ENCODE measurements at places on chromosomes 12 and 14. TPM values are rescaled to one million over a fixed set of nuclear protein-coding genes. Genes with fewer than 3 reads are reported as not detected.

Gene INSM2
- not detected for total RNA-seq

Gene LUM
- total RNA-seq, result not detected

DNA sequence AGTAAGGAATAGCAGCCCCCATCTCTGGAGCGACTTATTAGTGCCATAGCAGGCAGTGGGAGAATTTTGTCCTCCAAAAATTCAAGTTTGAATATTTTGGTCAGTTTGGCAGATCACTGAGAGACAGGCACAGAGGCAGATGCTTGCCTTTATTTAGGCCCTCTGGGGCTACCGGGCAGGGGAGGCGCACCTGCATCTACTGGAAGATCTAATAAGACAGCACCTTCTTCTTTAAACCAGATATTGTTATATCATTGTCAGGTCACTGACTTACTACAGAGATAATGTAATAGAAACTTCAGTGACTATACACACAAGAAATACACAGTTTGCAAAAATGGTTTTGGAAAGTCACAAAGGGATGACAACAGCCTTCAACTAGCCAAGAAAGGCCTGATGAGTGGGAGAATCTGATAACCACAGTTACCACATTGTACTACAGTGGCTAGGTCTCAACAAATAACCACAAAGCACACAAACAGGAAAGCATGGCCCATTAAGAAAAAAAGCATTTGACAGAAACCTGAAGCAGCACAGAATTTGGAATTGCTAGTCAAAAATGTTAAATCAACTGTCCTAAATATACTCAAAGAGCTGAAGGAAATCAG lies 56.8 kb downstream of the CDK17 start:
- DNase-seq, result no peak

DNA sequence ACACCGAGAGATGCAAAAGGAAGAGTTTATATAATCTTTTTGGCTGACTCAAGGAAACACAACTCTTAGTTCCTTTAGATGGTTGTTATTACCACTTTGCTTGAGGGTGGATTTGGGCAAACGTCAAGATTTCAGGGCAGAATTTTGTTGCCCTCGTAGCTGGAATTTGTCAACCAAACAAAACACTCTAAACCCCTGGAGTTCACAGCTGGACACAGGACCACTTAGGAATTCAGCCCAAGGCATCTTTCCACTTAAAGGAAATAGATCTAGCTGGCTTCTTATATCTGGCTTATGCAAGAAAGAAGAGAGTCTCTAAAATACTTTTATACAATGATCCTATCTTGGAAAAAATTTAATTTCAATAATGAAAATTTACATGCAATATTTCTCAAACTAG lies 237.8 kb upstream of the LRIG3 start:
- DNase-seq, result no peak

GRCh38 chr12:15984097-15984800 lies 73.1 kb downstream of the DERA start:
- no peak for DNase-seq

DNA sequence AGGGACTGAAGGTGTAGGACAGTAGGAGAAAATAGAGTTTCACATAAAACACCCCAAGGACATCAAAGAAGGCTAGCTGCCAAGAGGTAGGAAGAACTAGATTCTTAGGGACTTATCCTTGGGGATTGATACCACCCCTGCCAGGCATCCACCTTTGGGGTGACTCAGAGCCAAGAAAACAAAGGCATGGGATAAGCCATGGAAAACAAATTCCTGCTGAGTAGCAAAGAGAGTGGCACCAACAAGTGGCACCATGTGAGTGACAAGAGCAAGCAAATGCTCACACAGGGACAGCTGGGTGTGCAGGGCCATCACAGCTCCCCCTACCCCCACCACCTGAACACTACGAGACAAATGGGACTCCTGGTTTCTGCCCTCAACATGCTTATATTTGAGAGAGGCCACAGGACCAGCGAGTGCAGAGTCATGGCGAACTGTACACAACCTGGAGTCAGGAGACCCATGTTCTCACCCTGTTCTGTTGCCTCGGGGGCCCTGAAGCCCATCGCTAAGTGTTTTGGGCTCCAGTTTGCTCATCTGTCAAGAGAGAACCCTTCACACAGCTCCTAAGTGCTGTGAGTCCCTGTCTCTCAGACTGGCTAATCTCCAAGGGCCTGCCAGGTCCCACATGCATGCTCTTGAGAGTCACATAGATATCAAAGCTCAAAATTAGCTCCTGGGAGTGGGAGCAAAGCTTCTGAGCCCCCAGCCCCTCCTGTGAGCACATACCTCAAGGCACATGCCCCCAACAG lies 91.9 kb downstream of the DPF3 start:
- DNase-seq, result no peak

DNA sequence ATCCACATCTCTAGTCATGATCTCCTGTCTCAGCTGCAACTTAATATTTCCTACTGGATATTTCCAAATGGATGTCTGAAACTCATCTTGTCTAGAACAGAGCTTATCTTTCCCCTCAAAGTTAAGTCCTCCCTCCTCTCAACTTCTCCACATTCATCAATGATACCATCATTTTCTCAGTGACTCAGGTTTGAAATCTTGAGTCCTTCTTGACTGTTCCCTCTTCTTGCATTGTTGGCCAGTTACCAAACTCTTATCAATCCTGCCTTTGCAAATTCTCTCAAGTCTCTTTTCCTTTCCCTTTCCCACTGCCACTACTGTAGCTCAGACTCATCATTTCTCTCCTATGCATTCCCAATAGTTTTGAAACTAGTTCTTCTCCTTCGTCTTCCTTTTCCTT lies 14.3 kb upstream of the CHURC1 start:
- no peak for DNase-seq

GRCh38 chr12:110669193-110669502 lies 19.8 kb downstream of the HVCN1 start:
- no peak for DNase-seq

- no peak for DNase-seq
Measured at GRCh38 chr12:28795311-28795710, 353.8 kb upstream of the FAR2 start.

DNA sequence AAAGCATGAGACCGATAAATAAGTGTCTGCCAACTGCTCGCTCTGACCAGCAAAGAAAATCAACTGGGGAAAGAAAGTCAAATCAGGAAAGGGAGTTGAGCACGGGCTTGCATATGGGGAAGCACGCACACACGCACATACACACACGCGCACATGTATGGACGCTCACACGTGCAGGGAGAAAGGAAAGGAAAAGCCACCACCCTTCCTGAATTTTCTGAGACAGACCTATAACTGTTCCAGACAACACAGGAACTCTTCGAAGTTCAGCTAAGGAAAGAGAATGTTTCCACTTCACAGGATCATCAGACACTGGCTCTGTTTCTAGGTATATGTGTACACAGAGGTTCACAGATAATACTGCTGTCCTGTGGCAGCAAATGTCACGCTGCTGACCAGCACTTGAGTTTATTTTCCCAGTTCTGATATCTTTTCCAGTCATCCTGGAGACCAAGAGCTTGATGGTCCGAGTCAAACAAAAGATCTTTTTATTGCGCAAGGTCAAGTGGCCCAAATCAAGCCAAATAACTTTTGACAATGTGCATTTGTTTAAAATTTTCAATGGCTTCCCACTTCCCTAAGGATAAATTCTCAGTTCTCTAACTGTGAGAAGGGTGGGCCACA lies 82.1 kb upstream of the TMCC3 start:
- DNase-seq, result no peak

GRCh38 chr12:45975506-45975905 lies 14.9 kb downstream of the SCAF11 start:
- DNase-seq, result no peak

DNA sequence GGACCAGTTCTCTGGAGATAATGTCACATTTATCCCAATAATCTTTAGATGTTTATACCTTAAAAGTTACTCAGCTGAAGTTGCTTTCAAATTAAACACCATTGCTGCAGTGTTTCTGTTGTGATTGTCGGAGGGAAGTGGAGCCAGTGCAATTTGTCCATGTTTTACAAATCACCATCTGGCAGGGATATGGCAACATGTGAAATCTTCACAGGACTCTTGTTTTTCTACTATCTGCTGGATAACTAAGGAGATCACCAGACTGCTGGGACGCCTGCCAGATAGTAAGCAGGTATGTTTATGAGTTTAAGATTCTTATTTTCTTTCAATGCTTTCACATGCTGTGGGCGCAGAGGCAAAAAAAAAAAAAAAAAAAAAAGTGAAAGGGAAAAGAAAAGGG lies 100.3 kb upstream of the SOX5 start:
- no peak for DNase-seq

DNA sequence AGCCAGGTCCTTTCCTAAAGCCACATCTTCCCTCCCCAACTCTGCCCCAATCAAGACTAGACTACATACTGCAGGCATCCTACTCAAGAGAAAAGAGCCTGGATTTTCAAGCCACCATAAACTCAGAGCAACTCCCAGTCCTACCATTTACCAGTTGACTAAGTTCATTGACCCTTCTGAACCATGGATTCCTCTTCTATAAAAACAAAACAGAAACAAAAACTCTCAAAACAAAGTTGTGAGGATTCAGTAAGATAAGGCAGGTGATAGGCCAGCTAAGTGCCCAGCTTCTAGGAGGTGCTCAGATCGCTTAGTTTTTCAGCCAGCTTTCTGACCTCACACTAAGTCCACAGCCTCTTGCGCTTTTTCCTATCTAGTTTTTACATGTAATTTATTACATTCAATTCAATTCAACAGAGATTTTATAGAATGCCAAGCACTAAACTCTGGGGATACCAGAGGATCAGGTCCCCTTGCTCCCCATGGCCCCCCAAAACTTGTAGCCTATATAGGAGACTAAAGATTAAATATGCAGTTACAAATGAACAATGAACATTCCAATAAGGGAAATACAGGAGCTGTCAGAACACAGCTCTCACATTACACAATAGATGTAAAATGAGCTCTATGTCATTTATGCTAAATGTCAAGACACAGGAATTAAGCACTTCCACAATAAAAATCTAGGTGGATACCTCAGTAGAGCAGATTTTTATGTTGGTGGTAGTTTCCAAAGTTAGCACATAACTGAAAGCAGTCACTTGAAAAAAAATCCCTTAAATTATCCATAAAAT lies 104.5 kb upstream of the EGLN3 start:
- no peak for DNase-seq

- no peak for DNase-seq
Measured at GRCh38 chr12:75602106-75602505, 90.7 kb upstream of the KRR1 start.

DNA sequence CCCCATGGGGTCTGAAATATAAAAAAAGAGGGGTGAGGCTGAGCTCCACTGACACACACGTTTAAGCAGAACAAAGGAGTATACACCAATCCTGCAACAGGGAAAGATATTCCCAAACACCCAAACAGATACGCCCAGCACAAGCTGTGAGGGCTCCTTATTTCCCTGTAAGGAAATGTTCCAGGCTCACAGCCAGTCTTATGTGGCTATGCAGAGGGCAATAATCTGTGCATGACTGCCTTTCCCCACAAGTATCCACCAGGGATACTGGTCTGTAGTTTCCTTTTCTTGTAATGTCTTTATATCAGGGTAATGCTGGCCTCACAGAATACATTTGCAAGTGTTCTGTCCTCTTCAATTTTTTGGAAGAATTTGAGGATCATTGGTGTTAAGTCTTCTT lies 141.7 kb upstream of the DAAM1 start:
- DNase-seq, result no peak

All from H7 (cell line).